ENCODE measurements at places on chromosomes 2 and 18. TPM values are rescaled to one million over a fixed set of nuclear protein-coding genes. Genes with fewer than 3 reads are reported as not detected.

Gene CCDC102B
- polyA plus RNA-seq: 5.3 TPM

Gene DES
- polyA plus RNA-seq: 58.4 TPM

Gene CXCR1
- 0.20 TPM for polyA plus RNA-seq

- DNase-seq: peak; percentile 89
Measured at GRCh38 chr2:235493775-235494715, at the start of gene AGAP1. AGAP1 (plus strand) TSS chr2:235494043.

GRCh38 chr2:218202266-218202665, 14.7 kb upstream of the ARPC2 start:
- DNase-seq: no peak

DNA sequence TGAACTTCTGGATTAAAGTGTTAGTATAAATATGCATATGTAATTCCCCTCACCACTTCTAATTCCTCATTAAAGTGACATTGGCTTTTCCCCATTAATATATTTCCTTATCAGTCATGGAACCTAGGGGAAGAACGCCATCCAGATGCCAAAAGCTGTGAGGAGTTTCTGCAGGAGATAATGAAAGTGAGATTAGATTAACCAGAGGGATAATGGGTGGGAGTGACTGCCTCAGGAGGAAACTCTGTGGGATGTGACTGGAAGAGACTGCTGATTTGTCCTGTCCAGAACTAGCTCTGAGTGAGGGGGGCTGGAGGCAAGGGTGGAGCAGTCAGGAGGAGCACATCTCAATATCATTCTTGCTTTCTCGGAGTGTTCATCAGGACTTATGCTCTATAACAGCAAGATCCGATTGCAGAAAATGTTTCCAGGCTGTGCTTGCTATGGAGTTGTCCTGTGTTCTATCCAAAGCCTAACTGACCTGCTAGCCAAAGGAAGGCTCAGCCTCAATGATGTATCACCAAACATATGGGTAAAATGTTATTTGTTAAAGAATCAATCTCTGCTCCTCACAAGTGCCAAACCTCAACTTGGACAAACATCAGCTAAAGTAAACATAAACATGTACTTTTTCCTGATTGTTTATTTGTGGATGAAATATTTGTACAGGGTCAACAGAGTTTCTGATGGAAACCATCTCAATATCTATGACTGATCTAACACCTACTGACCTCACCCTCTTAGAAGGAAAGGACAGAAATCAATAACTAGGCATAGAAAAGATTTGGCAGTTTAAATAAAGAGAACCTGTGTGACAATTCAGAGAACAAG, 118.5 kb downstream of the ASXL3 start:
- no peak for DNase-seq

Gene PAIP2B
- polyA plus RNA-seq: 0.98 TPM

Gene GPR55
- 0.07 TPM for polyA plus RNA-seq

GRCh38 chr2:12982149-12982584, 265.4 kb downstream of the TRIB2 start:
- no peak for DNase-seq

DNA sequence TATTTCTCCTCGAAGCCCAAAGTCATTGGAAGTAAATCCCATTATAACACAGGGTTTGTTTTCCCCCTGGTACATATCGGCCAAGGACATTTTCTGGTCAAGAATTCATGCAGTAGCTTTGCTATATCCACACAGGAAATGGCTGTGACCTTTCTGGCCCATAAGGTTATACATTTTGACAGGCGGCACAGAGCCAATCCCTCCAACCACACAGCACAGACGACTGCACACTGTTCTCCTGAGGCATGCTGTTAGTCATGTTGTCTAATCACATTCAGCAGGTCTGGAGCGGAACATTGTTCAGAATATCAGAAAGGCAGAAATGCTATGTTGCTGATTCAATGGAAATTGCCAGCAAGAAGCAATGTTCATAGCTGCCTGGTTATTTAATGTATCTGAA, 742.3 kb upstream of the SLC8A1 start:
- peak; percentile 38 for DNase-seq

Gene TRIB2
- polyA plus RNA-seq: 130 TPM

Gene MORN2
- 55.0 TPM for polyA plus RNA-seq

DNA sequence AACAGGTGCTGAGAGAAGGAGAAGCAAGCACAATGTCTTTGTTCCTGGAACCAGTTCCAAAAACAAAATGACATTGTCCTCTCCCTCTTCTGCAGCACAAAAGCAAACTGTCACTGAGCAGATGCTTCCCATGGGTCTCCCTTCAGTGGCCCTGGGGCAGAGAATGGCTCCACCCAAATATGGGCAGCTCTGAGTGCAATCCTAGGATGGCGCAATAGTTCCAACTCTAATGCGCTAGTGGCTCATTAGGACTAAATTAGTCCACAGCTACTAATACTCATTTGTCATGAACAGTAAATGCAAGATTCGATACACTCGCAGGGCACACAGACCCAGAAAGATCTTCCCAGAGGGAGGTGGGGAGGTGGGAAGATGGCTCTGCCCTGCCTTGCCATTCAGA, 205.2 kb upstream of the CHAC2 start:
- no peak for DNase-seq

DNA sequence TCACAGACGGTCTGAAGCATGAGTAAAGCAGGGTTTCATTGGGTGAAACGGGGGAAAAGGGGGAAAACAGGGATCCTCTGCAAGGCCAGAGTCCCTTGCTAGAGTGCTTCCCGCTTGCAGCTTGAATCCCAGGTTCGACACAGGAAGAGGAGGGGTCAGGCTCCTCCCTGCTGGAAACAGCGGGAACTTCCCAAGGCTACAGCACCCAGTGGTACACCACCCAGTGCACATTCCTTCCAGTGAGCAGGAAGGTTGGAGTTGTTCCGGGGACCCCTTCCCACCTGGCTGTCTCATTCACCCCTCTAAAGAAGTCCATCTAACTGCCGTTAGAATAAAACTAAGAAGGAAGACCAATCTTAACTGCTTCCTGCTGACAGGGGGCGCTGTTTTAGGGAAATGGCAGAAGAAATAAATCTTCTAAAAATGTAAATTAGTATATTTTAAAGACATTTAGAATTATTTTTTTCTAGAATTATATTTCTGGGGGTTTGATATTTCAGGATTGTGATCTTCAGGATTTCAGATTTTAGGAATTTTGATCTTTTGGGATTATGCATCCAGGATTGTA, 230.9 kb downstream of the RBM43 start:
- DNase-seq: no peak

DNA sequence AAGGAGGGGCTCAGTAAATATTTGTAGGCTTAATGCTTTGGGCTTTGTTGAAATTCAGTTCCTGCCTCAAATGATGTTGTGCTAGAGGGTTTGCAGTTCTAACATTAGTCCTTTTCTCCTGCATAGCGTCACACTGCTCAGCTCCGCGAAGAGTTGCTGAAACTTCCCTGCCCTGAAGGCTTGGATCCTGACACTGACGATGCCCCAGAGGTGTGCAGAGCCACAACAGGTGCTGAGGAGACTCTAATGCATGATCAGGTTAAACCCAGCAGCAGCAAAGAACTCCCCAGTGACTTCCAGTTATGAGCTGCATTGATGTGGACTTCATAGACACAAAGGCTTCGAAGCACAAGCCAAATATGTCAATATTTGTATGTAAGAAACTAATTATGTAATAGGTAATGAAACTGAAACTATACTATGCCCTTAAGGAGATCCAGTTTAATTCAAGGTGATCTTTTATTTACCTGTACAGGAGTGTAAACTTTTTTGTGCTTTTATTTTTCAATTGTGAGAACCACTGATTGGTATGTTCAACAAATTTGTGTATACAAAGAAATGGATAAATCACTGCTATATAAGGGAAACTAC, 10.2 kb upstream of the TTC27 start:
- DNase-seq: no peak

Gene IFIH1
- polyA plus RNA-seq: 7.8 TPM

DNA sequence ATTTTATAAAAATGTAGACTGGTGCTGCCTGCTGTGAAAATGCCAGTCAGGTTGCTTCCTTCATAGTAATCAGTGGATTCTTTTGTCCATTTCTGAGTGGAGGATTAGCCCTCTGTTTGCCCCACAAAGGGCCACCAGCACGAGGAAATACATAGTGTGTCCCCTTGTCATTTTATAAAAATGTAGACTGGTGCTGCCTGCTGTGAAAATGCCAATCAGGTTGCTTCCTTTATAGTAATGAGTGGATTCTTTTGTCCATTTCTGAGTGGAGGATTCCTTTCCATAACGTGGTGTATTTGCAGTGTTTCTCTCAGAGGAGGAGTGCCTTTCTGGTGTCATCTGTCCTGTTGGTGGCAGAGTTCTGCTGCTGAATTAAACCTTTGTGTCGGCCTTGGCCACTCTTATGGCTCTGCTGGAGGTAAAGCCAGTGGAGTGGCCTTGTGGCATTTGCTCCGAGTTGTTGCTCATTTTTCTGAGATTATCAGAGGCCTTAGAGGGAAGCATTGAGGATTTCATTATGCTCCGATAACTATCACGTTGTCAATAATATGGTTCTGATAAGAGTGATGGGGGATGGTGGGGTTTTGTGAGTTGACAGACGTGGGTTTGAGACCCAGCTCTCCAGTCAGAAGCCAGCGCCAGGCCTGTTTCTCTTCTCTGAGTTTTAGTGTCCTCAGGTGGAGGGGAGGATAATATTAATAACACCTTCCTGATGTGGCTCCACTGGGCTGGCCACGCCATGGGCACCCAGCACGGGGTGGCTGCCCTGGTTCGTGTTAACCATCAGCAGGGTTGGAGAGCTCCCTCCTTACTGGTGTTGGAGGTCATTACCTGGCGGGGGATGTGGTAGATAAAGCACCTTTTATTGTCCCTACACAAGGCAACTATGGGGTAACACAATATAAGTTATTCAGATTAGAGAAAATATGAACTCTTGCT, 96.6 kb downstream of the NEDD4L start:
- peak; percentile 80 for DNase-seq

Gene C1QL2
- not detected for polyA plus RNA-seq

Gene IL1RL1
- 11.5 TPM for polyA plus RNA-seq

DNA sequence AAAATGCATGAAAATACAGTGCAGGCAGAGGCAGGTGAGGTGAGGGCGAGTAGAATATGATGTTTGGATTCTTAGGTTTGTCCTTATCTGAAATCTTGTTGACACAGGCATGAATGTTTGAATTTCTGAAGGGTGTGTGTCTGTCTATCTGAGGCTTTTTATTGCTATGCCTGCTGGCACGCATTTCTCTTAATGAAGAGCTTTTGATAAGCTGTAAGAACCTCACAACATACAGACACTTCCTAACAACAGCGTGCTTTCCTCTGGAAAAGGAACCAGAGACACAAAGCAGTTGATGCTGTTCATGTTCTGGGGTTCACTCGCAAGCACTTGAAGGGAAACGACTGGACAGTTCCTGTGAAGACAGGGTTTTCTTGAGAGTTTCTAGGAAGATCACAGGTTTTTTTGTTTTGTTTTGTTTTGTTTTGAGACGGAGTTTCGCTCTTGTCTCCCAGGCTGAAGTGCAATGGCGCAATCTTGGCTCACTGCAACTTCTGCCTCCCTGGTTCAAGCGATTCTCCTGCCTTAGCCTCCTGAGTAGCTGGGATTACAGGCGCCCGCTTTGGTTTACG, 33.3 kb upstream of the CABLES1 start:
- no peak for DNase-seq

DNA sequence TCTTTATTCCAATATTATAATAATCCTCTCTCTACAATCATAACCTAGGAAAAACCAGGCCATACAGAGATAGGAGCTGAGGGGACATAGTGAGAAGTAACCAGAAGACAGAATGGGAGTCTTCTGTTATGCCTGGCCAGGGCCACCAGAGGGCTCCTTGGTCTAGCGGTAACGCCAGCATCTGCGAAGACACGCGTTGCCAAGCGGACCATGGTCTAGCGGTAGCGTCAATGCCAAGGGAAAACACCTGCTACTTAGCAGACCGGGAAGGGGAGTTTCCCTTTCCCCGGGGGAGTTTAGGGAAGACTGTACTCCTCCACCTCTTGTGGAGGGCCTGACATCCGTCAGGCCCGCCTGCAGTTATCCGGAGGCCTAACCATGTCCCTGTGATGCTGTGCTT, 36.6 kb downstream of the ARL6IP6 start:
- peak; percentile 59 for DNase-seq

Gene PASK
- polyA plus RNA-seq: 4.2 TPM

Gene CCDC195
- polyA plus RNA-seq: not detected

GRCh38 chr2:23385748-23386338, 864 bp downstream of the KLHL29 start:
- DNase-seq: peak; percentile 35

Gene SERPINB5
- 0.07 TPM for polyA plus RNA-seq

Gene TSPYL6
- not detected for polyA plus RNA-seq

- no peak for DNase-seq
Measured at GRCh38 chr2:18180031-18180610, 301.7 kb downstream of the KCNS3 start.

DNA sequence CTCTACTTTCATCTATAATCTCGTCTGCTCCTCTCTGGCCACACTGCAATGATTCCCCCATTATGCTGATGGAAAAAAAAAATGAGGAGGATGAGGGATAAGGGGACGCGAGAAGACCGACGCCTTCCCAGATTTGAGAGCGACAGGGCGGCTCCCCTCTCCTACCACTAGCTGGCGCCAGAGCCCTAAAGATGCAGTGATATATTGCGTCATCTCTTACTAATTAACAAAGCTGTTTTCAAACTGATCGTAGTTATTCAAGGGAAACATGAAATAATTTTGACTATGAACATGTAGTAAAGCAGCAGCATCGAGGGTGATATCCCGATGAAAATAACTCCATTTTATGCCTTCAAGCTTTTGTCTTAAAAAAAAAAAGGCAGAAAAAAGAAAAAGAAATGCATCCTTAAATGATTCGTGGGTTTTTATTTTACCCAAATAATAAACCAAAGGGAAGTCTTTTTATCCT, 48.0 kb upstream of the HNRNPA3 start:
- DNase-seq: peak; percentile 78

DNA sequence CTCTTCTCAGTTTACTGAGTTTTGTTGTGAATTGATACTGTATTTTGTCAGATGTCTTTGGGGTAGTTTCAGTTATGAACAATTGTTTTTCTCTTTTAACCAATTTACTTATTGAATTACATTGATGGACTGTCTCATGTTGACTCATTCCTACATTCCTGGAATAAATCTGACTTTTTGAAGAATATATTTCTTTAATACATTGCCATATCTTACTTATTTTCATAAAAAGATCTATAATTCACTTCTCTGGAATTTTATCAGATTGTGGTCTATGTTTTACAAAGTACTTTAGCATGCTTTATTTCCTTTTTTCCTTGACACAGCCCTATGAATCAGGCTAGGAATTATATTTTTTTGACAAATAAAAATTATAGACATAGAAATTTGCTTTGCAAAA, 268.3 kb downstream of the PLCL1 start:
- DNase-seq: no peak

DNA sequence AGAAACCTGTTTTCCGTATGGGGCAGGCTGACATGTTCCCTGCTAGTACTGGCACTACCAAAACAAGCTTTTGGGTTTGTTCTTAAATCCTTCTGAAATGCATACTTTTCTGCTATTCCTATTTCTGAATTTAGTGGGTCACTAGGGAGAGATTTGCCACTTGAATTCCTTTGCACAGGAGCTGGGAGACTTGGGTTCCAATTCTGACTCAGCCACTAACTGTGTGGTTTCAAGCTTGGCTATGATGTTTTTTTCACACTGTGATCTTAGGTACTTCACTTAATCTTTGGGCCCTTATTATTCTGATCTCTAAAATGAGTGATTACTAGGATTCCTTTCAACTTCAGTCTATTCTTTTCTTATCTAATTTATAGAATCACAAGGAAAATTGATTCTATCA, 105.5 kb downstream of the BCL11A start:
- no peak for DNase-seq

Gene ABCB11
- polyA plus RNA-seq: not detected

GRCh38 chr2:166373951-166374350, 1.8 kb downstream of the SCN9A start:
- no peak for DNase-seq
